ENCODE measurements at places on chromosomes 3 and 15.

- no peak for DNase-seq
Observed at GRCh38 chr3:12454076-12454815, 30.0 kb upstream of the TSEN2 start.

DNA sequence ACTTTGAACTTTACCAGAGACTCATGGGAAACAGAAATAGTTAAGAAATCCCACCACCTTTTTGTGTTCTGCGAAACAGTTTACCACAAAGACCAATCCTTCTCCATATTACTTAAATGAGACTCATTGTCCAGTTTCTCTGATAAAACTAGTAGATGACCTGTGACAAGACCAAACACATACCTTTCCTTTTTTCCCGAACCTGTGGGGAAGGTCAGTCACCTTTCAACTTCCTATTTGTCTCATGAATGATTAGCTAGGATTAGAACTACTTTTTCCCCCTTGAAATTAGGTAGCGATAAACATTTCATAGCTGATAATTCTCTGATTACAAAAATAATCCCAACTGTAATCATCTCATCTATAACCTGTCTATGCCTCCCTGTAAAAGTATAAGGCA, 2.3 kb upstream of the TBC1D5 start:
- DNase-seq: no peak

GRCh38 chr3:33364531-33365128, 75.6 kb downstream of the UBP1 start:
- DNase-seq: no peak

DNA sequence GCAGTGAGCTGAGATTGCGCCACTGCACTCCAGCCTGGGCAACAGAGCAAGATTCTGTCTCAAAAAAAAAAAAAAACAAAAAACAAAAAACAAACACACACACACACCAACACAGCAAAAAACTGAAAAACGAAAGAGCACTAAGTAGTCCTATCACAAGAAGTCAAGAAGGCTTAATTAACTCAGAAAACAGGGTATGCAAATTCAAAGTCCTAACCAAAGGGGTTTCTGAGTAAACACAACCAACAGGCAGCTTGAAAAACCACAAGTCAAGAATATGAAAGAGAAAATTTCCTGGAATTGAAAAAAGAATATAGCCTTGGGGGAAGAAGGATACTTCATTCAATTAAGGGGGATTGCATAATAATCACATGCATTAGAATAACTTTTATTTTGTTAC, 37.7 kb upstream of the PARP14 start:
- peak; percentile 43 for DNase-seq

DNA sequence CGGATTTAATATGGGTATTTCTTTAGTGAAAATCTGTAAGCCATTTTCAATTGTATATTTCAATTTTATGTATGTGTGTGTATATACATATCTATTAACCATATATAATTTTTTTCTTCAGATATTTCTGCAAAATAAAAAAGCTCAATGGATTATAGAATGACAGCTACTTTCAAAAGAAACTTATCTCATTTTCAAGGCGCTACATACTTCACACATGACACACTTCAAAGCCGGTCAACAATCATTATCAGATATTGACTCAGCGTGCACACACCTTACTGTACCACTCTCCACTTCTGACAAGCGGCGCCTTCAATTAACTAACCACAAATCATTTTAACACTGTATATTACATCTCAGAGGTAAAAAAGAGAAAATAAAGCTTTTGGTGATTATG, 39.6 kb downstream of the ATP13A3 start:
- no peak for DNase-seq

All from GM20000 (cell line).